ENCODE measurements at places on chromosomes 6 and 20.
A peak's percentile ranks its signal among the peaks of the same experiment; 100 is the strongest.

DNA sequence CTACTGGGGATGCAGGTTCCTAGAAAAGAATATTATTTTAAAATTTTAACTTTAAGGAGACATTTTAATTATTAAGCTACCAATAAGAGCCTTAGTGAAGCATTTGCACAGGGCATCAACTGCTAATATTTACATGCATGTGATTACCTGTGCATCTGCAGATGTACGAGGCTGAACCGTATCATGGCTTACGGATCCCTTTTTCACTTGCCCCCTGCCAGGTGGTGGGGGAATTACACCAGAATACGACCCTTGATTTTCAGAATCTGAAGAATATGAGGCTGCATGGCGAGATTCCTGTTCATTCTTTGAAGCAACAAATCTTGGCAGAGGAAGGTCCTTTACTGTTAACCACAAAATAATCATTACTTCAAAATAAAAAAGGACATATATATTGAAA, 42.7 kb downstream of the REPS1 start:
- no peak for DNase-seq
- no peak overlapping the region for H3K4me3 ChIP-seq
- H3K36me3 ChIP-seq = peaks cover 41% of the 10 kb centered on the region
- H3K27me3 ChIP-seq = no peaks in the 10 kb centered on the region

- H3K4me1 ChIP-seq = peaks cover 15% of the 10 kb centered on the region
- peak overlapping the region; percentile 60 for H3K4me3 ChIP-seq
- no peak overlapping the region for H3K27ac ChIP-seq
- peaks cover 6% of the 10 kb centered on the region for H3K36me3 ChIP-seq
- no peak for DNase-seq
These were observed 2.0 kb upstream of the TP53RK start for GRCh38 chr20:46691196-46691595.

DNA sequence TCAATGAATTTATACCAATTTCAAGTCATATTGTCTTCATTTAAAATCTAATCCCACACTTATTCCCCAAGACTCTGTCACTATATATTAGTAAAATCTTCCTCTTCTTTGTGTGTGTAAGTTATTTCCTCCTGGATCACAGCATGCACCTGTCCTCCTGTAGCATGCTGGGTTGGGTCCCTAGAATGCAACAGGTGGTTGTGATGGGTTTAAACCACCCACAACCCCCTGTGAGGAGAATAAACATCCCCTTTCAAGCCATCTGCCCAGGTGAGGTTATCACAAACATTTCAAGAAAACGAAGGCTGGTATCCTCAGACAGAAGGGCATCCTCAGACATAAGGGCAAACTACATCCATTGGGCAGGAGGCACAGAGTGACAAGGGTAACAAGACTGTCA, 26.4 kb downstream of the DZANK1 start:
- no peak for DNase-seq
- no peaks in the 10 kb centered on the region for H3K36me3 ChIP-seq
- H3K27ac ChIP-seq = no peak overlapping the region
- H3K4me1 ChIP-seq = peaks cover 16% of the 10 kb centered on the region

DNA sequence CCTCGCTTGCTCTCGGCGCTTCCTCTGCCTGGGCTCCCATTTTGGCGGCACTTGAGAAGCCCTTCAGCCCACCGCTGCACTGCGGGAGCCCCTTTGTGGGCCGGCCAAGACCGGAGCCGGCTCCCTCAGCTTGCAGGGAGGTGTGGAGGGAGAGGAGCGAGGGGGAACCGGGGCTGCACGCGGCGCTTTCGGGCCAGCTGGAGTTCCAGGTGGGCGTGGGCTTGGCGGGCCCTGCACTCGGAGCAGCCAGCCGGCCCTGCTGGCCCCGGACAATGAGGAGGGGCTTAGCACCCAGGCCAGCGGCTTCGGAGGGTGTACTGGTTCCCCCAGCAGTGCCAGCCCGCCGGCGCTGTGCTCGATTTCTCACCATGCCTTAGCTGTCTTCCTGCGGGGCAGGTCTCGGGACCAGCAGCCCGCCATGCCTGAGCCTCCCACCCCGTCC, 10.2 kb upstream of the SRPK1 start:
- no peak for DNase-seq
- peaks cover 5% of the 10 kb centered on the region for H3K4me1 ChIP-seq
- H3K4me3 ChIP-seq = peak overlapping the region; percentile 49
- H3K27me3 ChIP-seq = peaks cover 7% of the 10 kb centered on the region
- no peaks in the 10 kb centered on the region for H3K36me3 ChIP-seq

- no peaks in the 10 kb centered on the region for H3K36me3 ChIP-seq
- peaks cover 19% of the 10 kb centered on the region for H3K27me3 ChIP-seq
- peaks cover 58% of the 10 kb centered on the region for H3K4me1 ChIP-seq
These were observed 2.3 kb downstream of the BMP7 start for GRCh38 chr20:57263801-57264792.

DNA sequence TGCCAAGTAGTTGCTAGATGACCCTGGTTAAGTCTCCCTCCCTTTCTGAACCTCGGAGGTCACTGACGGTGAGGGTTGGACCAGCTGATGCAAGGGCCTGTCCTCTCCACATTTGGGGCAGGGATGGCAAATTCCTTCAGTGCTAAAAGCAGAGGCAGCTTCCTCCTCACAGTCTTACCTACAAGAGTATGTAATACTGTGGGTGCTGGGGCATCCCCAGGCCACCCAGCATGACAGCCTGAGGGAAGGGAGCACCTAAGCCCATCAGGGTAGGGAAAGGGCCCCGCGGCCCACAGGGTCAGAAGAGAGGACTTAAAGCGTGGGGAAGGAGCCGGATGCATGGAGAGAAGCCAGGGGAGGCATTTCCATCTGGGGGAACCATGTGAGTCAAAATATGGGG, 38.0 kb downstream of the TGM3 start:
- H3K4me3 ChIP-seq = no peak overlapping the region
- peaks cover 4% of the 10 kb centered on the region for H3K4me1 ChIP-seq
- H3K36me3 ChIP-seq = no peaks in the 10 kb centered on the region

DNA sequence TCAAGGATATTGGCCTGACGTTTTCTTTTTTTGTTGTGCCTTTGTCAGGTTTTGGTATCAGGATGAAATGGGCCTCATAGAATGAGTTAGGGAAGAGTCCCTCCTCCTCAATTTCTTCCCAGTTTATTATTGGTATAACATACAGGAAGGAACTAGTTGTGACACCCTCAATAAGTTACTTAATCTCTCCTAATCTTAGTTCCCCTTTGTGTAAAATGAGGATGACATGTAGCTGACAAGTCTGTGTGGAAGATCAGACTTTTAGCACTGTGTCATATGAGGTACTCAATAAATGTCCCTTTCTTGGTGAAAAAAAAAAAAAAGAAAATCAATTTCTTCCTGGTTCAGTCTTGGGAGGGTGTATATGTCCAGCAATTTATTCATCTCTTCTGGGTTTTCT, 155.8 kb downstream of the PDE7B start:
- H3K4me3 ChIP-seq = no peak overlapping the region
- no peak for DNase-seq
- no peaks in the 10 kb centered on the region for H3K27me3 ChIP-seq
- H3K27ac ChIP-seq = no peak overlapping the region

DNA sequence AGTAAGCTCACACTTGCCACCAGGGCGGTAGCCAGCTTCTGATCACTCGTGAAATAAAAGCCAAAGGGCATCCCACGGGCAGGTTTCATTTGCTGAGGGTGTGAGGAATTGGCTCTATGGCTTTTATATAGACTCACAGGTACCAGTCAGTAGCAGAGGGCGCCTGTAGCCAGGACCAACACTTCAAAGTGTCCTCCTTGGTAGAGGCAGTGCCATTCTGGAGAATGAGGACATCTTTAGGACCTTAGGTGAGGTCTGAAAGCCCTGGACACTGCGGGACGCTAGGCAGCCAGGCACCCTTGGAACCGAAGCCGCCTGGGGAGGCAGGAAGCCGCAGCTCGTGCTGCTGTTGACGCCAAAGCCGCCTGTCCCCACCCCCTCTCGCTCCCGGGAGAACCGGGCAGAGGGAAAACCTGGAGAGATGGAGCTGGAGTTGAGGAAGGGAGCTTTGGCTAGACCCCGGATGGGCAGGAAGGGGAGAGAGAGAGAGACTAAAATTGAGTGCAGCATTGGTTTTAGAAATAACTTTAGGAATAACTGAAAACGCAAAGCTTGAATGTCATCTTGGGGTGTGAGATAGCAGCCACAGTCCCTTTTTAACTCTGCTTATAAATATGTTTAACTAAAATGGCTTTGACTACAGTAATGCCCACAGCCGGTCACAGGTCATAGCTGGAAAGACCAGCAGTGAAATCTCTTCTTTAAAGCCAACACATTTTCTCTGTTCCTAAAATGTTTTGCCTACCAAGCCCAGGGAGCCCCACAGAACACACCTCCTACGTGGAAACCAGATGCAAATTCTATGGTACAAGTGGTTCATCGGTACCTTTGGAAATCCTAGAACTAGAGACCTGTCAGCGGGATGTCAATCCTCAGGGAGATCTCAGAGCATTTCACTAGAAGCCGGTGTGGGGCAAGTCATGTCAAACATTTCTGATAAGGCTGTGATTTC, 128.5 kb upstream of the CDYL start:
- H3K4me1 ChIP-seq = peaks cover 13% of the 10 kb centered on the region
- peak; percentile 82 for DNase-seq
- peak overlapping the region; percentile 86 for H3K4me3 ChIP-seq
- H3K27me3 ChIP-seq = no peaks in the 10 kb centered on the region
- peak overlapping the region; percentile 60 for H3K27ac ChIP-seq

GRCh38 chr6:121143476-121143875, 190.8 kb downstream of the TBC1D32 start:
- no peak overlapping the region for H3K27ac ChIP-seq
- no peaks in the 10 kb centered on the region for H3K27me3 ChIP-seq
- no peak overlapping the region for H3K4me3 ChIP-seq
- no peaks in the 10 kb centered on the region for H3K4me1 ChIP-seq
- no peak for DNase-seq
- peaks cover 5% of the 10 kb centered on the region for H3K36me3 ChIP-seq

- H3K4me3 ChIP-seq = no peak overlapping the region
- H3K36me3 ChIP-seq = no peaks in the 10 kb centered on the region
- H3K27me3 ChIP-seq = peaks cover 3% of the 10 kb centered on the region
- H3K4me1 ChIP-seq = peaks cover 2% of the 10 kb centered on the region
- no peak overlapping the region for H3K27ac ChIP-seq
These were observed 50.5 kb downstream of the CRYBG1 start for GRCh38 chr6:106411056-106411455.

DNA sequence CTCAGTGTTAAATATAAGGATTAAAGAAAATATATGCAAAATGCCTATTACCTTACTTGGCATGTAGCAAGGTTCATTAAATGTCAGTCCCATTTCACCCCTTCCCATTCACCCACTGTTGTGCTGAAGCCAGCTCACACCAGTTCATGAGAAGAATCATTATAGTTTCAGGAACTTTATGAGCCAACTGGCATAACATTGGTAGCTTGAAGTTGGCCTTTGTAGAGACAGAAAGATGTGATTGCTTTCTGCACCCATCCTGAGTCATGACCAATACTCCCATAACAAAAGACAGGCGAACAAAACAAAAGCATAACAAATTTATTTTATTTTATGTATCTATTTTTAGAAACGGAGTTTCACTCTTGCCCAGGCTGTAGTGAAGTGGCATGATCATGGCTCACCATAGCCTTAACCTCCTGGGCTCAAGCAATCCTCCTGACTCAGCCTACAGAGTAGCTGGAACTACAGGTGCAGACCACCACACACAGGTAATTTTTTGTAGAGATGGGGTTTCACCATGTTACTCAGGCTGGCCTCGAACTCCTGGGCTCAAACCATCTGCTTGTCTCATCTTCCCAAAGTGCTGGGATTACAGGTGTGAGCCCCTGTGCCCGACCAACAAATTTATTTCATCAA, 17.6 kb upstream of the IER3 start:
- DNase-seq = no peak
- H3K36me3 ChIP-seq = no peaks in the 10 kb centered on the region
- peaks cover 56% of the 10 kb centered on the region for H3K4me1 ChIP-seq

GRCh38 chr6:16950825-16951495, 150.9 kb upstream of the STMND1 start:
- H3K27ac ChIP-seq = no peak overlapping the region
- no peak for DNase-seq
- peaks cover 24% of the 10 kb centered on the region for H3K27me3 ChIP-seq
- no peaks in the 10 kb centered on the region for H3K36me3 ChIP-seq
- H3K4me3 ChIP-seq = no peak overlapping the region
- H3K4me1 ChIP-seq = peaks cover 28% of the 10 kb centered on the region

DNA sequence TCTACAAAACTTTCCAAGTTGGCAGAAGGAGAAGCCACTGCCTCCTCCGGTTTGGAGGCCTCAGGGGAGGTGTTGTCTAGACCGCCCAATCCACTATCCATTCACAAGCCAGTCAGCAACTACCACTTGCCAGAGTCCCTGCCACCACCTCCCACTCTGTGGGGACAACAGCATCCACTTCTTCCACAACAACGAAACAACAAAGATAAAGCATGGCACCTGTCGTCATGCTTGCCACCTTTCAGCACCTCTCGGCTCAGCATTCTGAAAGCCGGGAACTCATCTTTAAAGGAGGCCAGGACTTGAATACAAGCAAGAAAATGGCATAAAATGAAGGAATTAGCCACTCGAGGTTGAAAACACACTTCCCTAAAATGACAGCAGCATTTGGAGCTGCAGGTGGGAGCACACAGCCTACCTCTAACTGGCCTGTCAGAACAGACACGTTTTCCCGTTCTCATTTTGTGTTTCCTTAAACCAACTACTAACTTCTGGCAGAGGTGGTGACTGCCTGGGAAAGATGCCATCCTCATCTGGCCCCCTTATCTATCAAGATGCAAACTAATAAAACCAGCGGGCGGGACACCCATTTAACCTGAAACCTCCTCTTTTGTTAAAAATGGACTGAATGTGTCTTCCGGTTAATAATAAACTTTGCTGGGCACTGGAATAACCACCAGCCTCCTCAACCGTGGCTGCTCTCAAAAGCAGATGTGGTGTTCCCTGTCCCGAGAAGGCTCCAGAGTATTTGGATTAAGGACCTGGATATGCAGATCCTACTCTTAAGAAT, 21.7 kb downstream of the YTHDF1 start:
- DNase-seq = no peak
- H3K27ac ChIP-seq = no peak overlapping the region
- H3K4me1 ChIP-seq = peaks cover 19% of the 10 kb centered on the region
- H3K27me3 ChIP-seq = peaks cover 3% of the 10 kb centered on the region
- H3K4me3 ChIP-seq = no peak overlapping the region
- peaks cover 28% of the 10 kb centered on the region for H3K36me3 ChIP-seq

DNA sequence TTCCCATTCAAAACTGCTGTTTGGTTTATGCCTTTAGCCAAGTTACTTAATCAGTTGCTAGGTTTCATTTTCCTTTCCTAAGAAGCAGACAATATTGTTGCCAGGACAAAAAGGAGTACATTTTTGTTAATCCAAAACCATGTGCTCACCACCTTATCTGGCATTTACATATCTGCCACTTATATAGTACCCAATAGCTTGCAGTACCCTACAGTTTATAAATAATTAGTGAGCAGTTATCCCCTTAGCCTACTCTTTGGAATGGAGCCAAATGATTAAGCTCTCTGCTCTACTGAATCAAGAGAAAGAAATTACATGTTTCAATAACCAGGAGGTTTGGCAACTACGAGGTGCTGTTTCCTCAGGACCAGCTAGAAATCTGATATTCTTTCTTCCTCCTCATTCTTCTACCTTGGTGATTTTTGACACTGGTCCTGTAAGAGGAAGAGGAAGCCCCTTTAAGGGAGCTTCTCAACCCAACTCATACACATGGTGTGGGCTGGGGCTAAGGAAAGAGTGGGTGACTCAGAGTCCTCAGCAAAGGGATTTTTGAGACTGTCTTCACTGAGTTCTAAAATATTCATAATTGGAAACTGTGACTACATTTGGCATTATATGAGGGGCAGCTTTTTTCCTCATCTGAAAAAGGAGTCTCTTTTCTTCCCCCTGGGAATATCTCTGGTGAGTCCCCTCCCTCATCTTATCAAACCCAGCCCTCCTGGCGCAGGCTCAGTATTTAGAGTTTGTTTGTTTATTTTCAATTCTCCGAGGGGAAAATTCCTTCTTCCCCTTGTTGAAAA, 1.5 kb downstream of the ZNFX1 start:
- H3K36me3 ChIP-seq = peaks cover 52% of the 10 kb centered on the region
- peaks cover 16% of the 10 kb centered on the region for H3K27me3 ChIP-seq
- peak overlapping the region; percentile 98 for H3K4me3 ChIP-seq
- H3K27ac ChIP-seq = peak overlapping the region; percentile 98
